NCI-H69 (cell line): ENCODE measurements at places on chromosomes 7 and 10.

GRCh38 chr7:74499835-74500388 lies 46.2 kb downstream of the GTF2IRD1 start:
- no peak for DNase-seq

GRCh38 chr7:151308791-151309190 lies 32.8 kb upstream of the NUB1 start:
- no peak for DNase-seq

GRCh38 chr7:47672271-47672791 lies 90.4 kb upstream of the TNS3 start:
- DNase-seq, result peak; percentile 22

DNA sequence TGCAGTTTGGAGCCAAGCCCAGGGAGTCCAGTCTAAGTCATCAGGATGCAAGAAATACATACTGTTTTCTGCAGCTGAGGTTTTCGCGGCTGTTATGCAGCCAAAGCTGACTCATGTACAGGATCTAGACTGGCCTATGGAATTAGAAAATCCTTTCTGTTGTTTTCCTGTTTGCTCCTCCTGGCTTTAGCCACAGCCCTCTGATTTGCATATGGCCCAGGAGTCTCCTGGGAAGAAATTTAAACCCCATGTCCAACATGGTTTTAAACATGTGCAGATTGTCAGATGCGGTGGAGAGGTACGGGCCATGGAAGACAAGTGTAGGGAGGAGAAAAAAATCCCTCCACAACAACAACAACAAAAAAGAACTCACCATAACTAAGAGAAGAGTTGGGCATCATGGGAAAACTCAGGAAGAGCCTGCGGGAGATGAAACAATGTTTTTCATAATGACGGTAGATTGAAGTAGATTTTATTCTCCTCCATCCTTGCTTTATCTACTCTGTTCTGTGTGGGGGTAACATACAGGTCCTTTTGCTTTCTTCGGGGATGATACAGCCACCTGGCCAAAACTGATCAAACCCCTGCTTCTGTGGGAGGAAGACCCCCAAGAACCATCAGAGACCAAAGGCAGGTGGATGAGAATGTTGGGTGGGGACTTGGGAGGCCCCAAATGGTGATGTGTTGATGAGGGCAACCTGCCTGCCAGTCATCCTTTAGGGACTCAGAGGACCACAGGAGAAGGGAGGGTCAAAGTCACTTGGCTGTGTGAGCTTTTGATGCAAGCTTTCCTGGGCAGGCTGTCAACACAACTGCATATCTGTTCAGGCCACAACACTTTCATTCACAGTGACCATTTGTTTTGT lies 29.8 kb upstream of the GNA12 start:
- peak; percentile 22 for DNase-seq

- peak; percentile 94 for DNase-seq
Observed at GRCh38 chr10:118356628-118357027, 14.5 kb upstream of the FAM204A start.

GRCh38 chr7:50266635-50267386 lies 37.7 kb upstream of the IKZF1 start:
- DNase-seq, result peak; percentile 9

GRCh38 chr7:40356871-40357709 lies 222.3 kb downstream of the SUGCT start:
- DNase-seq, result no peak

- peak; percentile 39 for DNase-seq
Observed at GRCh38 chr10:74213571-74214162, 62.6 kb downstream of the ADK start.

- DNase-seq, result peak; percentile 37
Observed at GRCh38 chr7:111931016-111931517, 275.1 kb downstream of the DOCK4 start.

DNA sequence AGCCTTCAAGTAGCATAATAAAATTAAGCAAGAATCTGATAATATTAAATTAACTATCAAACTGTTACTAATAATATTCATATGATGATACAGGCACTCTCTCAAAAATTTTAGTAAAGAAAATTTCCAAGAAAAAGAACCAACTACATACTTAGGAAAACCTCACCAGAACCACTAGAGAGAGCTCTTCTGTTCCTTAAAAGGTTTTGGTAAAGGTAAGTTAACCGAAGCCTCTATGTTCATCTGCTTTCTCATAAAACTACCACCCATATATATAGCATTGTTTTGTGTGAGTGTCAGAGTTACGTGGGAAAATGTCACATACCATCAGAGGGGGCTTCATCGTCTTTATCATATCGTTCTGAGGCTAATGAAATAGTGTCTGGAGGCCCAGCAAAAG lies 20.7 kb downstream of the SKAP2 start:
- peak; percentile 90 for DNase-seq

GRCh38 chr7:13748998-13749397 lies 240.5 kb downstream of the ETV1 start:
- DNase-seq, result peak; percentile 74

DNA sequence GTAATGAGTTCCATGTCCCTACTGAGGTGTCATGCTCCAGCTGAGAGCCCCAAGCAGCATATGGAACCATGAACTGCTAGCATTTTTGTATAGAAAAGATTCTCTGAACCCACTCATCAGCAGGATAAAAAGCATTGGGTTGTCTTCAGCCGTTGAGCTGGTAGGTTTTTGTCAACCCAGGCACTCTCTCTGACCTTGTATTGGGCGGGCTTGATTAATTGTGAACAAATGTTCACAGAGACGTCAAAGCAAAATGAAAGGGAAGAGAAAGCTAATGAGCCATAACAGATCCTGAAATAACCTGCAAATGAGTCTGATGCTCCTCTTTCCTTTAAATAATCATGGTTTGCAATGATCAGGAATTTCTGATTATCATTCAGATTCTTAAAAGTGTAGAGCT lies 924.7 kb upstream of the CELF2 start:
- DNase-seq, result no peak

GRCh38 chr10:124184208-124184830 lies 90.9 kb upstream of the CHST15 start:
- DNase-seq, result no peak

DNA sequence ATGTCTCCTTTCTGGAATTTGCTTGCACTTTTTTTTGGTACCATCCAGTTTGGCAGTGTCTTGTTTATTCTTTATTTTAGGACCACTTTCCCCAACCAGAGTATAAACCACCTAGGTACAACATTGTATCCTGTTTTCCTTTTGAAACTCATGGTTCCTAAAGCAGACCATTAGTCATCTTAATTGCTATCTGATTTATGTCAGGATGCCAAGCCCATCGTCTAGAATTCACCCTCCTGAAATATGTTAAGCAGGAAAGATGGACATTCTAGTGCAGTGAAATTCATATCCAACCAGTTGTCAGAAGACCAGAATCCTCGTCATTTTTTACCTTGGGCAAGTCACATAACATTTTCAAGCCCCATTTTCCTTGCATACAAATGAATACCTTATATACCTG lies 223.6 kb upstream of the KMT2E start:
- DNase-seq, result peak; percentile 16

DNA sequence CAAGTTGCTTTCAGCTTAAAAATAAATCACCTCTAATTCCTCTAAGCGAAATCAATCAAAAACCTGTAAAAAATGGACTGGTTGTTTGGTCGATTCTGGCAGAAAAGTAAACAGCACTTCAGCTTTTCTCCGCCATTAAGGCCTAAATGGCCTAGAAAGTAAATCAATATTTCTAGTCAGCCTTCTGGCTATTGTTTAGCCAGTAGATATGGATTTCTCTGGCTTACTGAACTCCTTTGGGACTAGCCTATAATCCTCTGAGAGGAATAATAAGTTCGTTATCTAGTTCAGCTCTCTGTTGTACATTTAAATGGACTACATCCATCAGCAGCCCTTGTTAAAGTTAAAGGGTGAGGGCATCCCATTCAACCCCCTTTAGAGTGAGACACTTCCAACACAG lies 400.1 kb upstream of the ETV1 start:
- DNase-seq, result peak; percentile 97

- no peak for DNase-seq
Observed at GRCh38 chr10:78358351-78358750, 324.7 kb downstream of the RPS24 start.

GRCh38 chr7:55570218-55570873 lies 2.0 kb downstream of the VOPP1 start:
- DNase-seq, result peak; percentile 37

DNA sequence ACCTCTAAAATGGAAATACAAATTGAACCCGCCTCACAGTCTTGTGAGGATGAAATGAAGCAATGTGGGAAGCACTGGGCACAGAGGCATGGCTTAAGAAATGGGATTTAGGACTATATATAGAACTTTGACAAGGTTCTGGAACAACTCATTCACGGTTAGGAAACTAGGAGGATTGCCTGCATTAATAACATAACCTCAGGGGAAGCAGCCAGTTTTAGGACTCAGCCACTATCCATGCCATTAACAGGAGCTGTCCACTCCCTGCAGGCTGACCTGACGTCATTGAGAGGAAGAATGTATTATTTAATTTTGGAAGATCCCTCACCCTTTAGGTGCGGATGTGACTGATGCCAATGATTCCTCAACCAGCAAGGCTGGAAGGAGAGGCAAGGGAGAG lies 34.8 kb downstream of the ITGB8 start:
- DNase-seq, result no peak

- no peak for DNase-seq
Observed at GRCh38 chr7:71019706-71020105, 112.2 kb upstream of the GALNT17 start.

GRCh38 chr7:75951506-75951905 lies 36.6 kb downstream of the POR start:
- DNase-seq, result peak; percentile 16

GRCh38 chr10:30386801-30387588 lies 37.9 kb upstream of the MTPAP start:
- no peak for DNase-seq

DNA sequence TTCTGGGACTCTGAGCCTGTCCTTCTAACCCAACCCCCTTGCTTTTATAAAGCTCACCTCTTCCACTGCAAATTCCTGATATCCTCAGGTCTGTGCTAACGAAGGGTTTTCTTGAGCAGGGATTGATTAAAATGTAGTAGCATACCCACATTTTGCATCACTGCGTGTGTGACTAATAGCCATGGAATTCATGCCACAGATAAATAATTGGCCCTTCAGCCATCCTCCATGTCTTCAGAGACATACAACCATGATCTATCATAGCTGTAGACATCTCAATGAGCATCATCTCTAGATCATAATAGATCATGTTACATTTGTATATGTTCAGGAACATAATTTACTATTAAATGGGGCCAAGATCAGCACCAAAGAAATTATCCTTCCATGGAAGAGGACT lies 990.3 kb downstream of the KCNMA1 start:
- DNase-seq, result no peak

GRCh38 chr10:642186-642890 lies 47.1 kb downstream of the DIP2C start:
- DNase-seq, result no peak

- DNase-seq, result no peak
Observed at GRCh38 chr10:38094927-38095574, 914 bp downstream of the ZNF37A start.

DNA sequence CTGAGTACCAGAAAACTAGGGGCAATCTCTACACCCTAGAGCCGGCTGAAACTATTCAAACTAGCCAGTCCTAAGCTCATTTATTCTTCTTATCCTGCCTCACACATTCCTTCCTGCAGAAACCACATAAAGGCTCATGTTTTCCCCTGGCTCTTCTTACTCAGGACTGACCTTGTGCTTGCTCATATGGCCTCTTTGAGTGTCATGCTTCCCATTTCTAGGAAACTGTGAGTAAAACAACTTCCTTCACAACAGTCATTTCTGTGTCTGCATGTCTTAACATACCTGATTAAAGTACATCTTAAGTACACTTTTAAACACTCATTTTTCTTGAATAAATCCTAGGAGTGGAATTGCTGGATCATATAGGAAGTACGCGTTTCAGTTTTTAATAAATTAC lies 52.3 kb upstream of the KIAA1217 start:
- no peak for DNase-seq

- peak; percentile 6 for DNase-seq
Observed at GRCh38 chr10:126006906-126007305, 110.5 kb downstream of the FANK1 start.

- DNase-seq, result no peak
Observed at GRCh38 chr7:15972862-15973275, 286.4 kb upstream of the MEOX2 start.

DNA sequence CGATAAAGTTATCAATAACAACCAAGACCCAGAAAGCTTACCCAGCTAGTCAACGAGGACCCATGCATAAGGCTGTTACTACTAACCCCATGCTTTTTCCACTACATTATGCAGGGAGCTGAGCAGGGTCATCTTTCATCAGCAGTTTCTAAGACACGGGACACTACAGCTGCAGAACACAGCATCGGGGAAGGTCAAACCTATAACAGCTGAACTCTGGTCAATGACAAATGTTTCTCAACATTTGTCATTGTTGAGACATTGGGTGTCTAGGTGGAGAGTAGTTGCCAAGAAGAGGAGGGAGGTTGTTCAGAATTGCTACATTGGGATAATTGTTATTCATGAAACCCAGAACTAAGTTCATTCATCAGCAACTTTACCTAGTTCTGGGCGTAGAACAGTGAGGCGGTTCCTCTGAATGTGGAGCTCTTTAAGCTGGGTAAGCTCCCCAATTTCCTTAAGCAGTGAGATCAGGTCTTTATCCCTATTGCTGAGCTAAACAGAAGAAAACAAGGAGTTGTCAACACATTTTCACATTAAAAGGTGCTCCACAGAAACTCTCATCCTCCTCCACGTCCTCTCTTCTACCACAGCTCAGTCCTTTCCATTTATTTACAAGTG lies 105.6 kb downstream of the ZNF22 start:
- DNase-seq, result no peak

- no peak for DNase-seq
Observed at GRCh38 chr10:49321021-49321420, 22.1 kb downstream of the C10orf71 start.

GRCh38 chr7:117231047-117231359 lies 91.9 kb downstream of the WNT2 start:
- DNase-seq, result no peak

- DNase-seq, result no peak
Observed at GRCh38 chr7:73810998-73811360, 19.8 kb upstream of the CLDN4 start.

DNA sequence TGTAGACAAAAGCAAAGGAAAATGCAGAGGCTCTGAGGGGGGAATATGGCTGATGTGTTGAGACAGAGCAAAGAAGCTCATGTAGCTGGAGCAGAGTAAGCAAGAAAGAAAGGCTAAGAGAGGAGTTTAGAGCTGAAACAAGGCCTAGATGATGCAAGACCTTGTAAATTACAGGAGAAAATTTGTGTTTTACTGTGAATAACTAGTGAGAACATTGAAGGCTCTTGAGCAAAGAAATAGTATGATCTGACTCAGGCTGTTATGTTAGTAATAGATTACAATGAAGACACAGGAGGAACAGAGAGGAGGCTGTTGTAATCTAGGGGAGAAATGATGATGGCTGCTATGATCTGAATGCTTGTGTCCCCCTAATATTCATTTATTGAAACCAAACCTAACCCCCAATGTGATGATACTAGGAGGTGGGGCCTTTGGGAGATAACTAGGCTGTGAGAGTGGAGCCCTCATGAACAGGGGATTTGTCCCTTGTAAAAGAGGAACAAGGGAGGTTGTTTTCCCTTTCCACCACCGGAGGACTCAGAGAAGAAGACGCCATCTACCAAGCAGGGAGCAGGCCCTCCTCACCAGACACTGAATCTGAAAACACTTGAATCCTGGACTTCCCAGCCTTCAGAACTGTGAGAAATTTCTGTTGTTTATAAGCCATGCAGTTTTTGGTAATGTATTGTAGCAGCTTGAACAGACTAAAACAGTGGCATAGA lies 394.9 kb downstream of the HTR7 start:
- no peak for DNase-seq

GRCh38 chr7:20798081-20798693 lies 11.5 kb upstream of the SP8 start:
- DNase-seq, result peak; percentile 99

GRCh38 chr7:112021379-112022044 lies 184.7 kb downstream of the DOCK4 start:
- no peak for DNase-seq
